ENCODE measurements at places on chromosomes 5 and 9.

- DNase-seq, result no peak
These were observed 33.4 kb downstream of the LPCAT1 start for GRCh38 chr5:1490376-1490775.

DNA sequence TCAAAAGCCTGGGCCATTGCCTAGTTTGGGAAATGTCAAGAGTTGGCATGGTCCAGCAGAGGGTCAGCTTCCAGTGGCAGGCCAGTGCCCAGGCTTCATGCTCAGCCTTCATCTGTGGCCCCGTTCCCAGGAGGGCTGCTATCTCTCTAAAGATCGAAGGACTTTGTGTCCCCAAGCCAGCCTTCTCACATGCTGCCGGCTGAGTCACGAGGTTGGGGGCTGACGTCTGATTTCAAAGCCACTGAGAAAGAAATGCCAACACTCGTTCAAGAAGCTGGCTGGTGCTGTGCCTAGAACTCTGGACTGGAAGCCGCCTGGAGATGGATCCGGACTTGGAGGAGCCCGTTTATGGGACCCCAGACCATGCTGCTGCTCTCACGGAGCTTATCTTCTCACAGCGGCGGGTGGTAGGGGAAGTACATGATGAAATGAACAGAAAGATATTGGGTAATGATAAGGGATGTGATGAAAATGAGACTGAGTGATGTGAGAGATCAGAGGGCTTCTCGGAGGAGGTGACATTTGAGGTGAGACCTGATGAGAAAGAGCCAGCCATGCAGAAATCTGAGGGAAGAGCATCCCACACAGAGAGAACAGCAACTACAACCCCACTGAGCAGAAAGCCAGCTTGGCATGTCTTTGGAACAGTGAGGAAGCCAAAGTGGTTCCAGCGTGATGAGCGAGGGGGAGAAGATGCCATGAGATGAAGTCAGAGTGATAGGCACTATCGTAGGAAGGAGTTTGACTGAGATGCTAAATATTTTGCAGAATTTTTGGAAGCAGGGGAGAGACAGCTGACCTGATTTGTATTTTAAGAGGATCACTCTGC is 54.9 kb upstream of the BOD1 start:
- no peak for DNase-seq

GRCh38 chr5:169764018-169764378 is 126.9 kb downstream of the DOCK2 start:
- DNase-seq, result no peak

- no peak for DNase-seq
These were observed 117.5 kb upstream of the OR13F1 start for GRCh38 chr9:104386425-104387069.

GRCh38 chr5:165187815-165188214 is 1682.4 kb downstream of the MAT2B start:
- DNase-seq, result no peak

DNA sequence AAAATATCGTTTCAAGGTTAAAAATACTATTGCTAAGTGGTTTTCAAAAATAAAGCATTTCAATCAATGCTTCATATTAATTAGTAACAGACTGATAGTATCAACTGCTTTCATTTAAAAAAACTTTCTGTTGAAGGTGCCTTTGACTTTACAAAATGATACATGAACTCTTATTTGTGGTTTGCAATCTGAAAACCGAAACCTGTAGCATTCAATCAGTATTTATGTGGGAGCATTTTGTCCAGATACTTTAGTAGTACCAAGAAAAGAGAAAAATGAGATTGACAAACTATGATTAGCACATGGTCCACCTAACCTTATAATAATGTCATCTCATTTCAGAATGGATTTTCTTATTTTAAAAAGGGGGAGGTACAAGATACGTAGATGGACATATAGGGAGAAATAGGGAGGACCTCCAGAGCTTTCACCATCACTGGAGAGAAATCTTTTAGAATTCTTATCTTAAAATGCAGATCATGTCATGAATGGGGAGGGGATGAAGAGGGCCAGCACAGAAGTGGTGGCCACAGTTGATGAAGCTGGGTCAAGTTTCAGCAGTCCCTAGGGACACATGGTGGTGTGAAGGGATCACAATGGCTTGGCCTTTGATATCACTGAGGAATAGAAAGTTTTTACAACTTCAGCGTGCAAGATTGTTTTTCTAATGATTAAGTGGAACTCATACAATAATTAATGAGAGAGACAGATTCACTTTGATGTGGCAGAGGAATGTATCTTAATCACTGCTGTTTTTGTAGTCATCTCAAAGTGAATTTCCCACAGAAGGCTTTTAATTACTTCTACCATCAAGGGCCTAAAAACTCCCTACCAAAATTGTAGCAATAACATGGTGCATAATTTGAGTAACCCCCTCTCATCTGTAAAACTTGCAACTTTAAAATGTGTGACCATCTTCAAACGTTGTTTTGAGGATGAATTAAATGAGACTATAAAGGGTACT is 322.3 kb upstream of the EDIL3 start:
- no peak for DNase-seq

GRCh38 chr5:41587668-41588067 is 77.3 kb upstream of the PLCXD3 start:
- DNase-seq, result no peak

DNA sequence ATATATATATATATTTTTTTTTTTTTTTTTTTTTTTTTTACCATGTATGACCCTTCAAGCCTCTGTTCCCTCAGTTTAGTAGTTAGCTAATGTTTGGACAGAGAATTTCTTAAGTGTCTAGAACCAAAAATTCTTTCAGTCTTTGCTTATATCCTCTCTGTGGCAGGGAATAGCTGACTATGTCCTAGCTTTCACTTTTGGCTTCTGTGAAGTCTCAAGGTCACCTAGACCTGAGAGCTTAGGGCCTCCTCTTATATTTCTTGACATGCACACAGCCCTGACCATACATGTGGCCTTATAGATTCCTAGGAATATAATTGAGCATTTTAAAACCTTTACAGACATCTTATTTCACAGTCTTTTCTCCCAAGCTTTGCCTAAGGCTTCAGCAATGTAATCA is 930.8 kb upstream of the CDH9 start:
- no peak for DNase-seq

DNA sequence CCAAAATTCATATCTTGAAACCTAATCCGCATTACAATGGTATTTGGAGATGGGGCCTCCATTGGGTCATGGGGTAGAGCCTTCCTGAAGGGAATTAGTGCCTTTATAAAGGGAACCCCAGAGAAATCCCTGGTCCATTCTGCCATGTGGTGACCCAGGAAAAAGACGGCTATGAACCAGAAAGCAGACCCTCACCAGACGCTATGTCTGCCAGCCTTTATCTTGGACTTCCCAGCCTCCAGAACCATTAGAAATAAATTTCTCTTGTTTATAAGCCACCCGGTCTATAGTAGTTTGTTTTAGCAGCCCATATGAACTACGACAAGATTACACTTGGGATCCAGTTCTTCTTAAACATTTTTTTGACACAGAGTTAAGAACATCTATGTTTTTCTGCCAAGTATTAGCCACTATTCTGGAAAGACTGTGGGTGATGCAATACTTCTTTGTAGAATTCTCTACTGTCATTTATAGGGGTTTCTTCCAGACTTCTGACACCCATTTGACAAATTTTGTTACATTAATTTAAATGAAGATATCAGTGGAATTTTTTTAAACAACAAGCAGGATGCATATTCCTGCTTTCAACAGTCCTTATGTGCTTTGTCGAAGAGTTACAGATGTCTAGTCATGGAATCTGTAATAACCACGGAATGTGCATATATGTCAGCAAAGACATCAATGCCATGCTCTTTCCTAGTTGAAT is 572.4 kb downstream of the NR2F1-AS1 start:
- DNase-seq, result no peak

DNA sequence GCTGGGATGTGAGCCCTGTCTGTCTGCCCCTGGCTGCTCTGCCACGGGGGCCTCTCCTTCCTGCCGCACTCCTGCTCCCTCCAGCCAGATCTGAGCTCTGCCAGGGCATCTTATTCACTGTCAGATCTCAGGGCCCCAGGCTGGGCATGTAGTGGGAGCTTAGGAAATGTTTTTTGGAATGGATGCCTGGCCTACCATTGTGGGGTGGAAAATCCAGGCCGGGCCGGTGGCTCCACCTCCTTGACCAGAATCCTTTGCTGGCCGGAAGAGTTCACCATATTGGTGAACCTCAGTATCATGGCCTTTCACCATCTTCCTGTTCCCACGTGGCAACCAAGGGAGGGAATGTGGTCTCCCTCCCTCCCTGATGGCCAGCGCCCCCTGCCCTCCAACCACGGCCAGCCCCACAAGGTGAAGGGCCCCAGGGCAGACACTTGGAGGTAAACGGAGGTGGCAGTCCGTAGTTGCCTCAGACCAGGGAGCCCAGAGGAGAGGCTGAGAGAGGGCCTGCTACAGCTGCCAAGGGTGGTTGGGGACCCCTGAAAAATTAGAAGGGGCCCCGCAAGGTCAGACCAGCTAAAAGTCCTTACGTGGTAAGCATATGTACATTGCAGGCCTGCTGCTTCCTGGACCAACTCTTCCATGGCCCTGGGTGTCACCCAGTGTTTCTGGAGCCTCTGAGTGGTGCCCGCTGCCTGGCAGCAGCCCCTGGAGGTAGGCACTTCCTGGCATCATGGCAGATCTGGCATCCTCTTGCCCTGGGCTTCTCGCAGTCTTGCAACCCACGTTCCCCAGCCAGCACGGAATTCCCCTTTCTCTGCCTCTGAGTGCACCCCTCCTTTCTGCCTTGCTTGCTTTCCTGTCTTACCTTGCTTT is 153.3 kb downstream of the RGS3 start:
- DNase-seq, result no peak

- no peak for DNase-seq
These were observed 72.0 kb downstream of the PDE8B start for GRCh38 chr5:77282337-77283027.

- no peak for DNase-seq
These were observed 11.3 kb downstream of the PROP1 start for GRCh38 chr5:177984584-177985206.

GRCh38 chr9:119298076-119298853 is 71.0 kb downstream of the BRINP1 start:
- DNase-seq, result no peak

GRCh38 chr5:177509991-177510566 is 453 bp upstream of the DOK3 start:
- no peak for DNase-seq
